SHP77 treated with DMSO at 0.1 percent for 48 hours (cell line): ENCODE measurements at places on chromosomes 11 and 22.

DNA sequence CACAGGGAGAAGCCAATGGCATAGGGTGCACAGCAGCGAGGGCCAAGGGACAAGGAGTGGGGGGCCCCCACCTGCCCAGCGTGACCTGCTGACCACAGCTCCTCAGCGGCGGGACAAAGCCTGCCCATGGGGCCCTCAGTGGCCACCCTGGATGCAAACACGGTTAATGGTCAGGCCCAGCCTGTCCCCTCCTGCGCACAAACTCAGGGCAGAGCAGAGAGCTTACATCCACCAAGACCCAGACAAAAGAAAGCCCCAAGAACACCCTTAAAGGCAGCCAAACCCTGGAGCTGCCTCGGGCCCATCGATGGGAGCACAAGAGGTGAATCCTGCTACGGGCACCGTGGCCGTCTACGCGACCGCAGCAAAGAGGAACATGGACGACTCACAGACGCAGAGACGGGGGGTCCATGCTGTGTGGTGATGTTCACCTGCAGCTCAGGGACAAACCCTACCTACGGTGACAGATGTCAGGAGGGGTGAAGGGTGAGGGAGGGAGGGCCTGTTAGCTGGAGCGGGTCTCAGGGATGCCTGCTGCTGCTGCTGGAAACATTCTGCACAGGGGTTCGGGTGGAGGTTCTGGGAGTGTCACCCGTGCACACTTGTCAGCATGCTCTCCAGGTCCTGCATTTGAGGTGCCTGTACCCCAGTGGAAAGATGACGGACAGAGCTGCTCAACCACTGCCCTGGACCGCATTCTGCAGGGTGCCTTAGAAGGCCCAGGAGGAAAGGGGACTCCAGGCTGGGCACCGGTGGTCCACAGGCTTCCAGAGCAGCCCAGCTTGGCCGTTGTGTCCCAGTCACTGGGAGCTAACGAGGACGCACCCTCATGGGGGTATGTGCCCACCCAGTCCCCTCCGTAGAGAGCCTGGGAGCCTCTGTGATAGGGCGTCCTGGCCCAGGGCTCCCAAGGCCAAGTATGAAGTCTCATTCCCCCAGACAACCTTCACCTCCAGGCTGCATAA, 11.6 kb downstream of the ASCL2 start:
- no peak for DNase-seq

DNA sequence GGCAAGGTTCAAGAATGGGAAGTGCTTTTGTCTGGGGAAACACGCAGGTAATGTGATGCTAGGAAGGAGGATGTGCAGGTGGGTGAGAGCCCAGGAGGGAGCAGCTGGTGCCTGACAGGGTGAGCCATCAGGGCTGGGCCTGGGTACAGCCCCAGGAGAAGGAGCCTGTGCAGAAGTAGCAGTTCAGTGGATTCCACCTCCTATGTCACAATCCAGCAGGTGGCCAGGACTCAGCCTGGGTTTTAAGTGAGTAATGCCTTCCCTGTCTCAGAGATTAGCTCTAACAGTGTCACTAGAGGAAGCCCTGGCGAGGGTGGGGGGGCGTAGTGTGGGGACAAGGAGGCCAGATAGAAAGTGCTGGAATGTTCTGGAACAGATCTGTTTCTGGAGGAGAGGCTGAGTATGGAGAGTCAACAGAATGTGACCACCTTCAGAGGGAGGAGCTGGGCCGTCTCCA, 8.1 kb downstream of the RIC8A start:
- no peak for DNase-seq

DNA sequence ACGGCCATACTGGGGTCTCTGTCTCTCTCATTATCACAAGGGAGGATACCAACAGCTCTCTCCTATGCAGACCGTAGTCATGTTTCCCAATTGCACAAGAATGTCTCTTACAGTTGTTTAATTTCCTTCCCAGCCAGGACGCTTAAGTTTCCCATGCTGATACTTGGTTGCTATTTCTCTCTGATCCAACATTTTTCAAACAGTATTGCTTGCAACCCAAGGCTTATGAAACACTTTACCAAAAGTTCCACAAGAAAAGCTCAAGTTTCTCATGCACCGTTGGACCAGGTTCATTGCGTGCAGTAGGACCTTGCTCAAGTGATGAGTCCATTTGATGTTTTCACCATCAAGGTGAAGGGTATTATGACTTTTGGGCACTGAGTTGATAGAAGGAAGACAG, 46.6 kb downstream of the GGTLC2 start:
- DNase-seq: no peak

DNA sequence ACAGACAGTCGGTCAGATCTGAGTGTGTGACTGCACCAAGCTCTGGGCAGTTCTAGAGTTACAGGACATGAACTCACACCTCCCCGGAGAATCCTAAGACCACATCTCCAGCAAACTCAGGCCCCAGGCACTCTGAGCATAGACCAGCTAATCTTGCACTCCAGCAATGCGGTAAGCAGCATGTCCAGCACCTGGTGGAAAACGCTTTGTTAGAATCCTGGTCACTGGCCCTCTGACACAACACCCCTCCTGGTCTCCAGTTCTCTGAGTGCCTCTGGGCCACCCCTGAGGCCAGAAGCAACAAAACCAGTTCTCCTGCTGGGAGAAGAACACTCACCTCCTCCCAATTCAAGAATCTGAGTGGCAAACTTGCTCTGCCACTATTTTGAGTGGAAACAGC, 82.7 kb upstream of the TMEM45B start:
- no peak for DNase-seq

GRCh38 chr22:33000342-33001280, 57.6 kb downstream of the SYN3 start:
- DNase-seq: no peak

- DNase-seq: no peak
Measured at GRCh38 chr22:25966448-25966913, 202.8 kb upstream of the SEZ6L start.

DNA sequence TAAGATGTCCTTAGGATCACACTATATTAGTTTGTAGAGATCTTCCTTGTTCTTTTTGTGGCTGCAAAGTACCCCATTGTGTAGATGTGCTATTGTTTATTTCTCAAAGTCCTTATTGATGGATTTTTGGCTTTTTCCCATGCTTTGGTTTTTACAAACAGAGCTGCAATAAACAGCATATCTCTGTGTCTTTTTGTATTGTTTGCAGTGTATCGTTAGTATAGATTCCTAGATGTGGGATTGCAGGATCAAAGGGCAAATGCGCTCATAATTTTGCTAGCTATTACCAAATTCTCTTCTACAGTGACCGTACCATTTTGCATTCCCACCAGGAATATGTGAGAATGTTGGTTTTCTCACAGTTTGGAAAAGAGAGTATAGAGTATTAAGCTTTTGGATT, 27.5 kb upstream of the FTH1 start:
- no peak for DNase-seq
